Activated T-helper 1 cell treated with anti-CD3 and anti-CD28 coated beads, Interleukin-2, amount 50 U/mL, for 16 hours (primary cell): ENCODE measurements at places on chromosomes 1 and 21.

- DNase-seq = no peak
These were observed 16.4 kb upstream of the F13B start for GRCh38 chr1:197083474-197083873.

GRCh38 chr21:35072557-35072956 lies 23.5 kb upstream of the RUNX1 start:
- DNase-seq = no peak

DNA sequence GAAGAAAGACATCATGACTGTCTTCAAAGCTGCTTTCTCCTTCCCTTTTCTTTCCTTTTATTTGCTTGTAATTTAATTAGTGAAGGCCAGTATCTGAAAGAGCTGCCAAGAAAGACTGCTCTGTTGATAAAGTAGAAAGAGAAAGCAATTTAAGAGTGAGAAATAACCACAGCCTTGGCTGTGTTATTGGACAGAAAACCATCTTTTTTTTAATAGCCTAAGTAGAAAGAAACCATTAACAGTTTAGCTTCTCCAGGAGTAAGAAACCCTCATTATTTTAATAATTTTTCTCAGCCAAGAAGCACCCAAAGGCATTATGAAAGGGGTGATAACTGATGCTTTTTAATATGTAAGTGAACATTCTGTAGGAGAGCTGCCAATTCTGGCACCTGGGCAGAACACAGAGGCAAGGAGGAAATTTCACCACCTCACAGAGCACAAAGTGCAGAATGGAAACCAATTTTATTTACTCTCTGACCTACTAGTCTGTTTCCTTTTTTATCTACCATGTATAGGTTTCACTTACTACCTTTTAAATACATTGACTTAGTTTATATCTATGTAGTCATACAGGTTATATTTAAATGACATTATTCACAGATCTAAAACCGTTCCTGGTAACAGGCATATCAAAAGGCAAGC lies 703.2 kb downstream of the MRPL39 start:
- DNase-seq = no peak

GRCh38 chr1:183303901-183304300 lies 114.3 kb downstream of the NMNAT2 start:
- DNase-seq = no peak

DNA sequence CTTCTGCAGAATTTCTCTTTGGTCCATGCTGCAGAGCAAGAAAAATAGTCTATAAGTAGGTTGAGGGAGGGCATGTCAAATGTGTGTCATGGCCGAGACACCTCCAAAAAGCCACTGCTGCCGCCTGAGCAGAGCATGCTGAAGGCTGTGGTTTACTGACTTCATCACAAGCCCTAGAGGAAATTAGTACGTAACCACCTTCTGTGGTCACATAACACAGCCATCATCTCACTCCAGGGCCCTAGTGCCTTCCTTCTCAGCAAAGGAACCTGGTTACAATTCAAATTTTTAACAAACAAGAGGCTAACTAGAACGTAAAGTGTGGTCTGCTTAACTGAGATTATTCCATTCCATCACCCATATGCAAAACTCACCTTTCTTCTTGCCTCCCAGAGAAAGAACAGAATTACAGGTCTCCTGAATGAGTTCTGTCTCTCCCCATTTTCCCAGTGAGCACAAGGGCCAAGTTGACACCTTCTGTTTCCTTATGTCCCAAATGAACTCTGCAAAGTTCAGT lies at the start of gene PTPN22:
PTPN22 (minus strand) TSS at position 116 of the 517 bp plus-strand sequence.
- DNase-seq = peak; percentile 39

DNA sequence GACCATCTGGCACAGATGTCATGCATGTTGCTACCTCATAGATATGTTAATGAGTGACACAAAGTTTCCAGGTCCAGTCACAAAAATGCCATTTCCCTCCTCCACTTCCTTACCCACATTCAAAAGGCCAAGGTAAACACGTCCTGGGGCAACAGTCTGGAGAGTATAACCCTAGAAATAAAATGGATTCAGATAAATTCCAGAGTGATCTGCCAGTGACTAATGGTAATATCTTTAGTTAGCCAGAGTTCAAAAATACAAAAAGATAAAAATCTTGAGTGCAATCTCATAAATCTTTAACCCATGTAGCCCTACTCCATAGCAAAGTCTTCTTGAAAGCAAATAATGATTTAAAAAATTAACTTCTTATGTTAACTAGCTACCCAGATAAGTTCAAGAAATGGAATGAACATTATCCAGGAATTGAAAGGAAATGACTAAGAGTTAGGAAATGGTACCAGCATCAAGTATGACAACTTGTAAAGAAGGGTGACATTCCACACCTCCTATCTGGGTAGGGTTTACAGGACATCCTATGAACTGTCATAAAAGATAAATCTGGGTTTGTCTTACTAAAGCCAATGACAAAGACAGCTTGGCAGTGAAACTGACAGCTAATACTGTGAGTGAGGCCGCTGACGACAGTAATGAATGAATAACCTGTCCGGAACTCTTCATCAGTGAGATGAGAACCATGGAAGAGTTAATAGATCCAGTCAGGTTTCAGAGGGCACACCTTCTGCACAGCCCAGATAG lies 18.1 kb downstream of the RGS2 start:
- DNase-seq = no peak

DNA sequence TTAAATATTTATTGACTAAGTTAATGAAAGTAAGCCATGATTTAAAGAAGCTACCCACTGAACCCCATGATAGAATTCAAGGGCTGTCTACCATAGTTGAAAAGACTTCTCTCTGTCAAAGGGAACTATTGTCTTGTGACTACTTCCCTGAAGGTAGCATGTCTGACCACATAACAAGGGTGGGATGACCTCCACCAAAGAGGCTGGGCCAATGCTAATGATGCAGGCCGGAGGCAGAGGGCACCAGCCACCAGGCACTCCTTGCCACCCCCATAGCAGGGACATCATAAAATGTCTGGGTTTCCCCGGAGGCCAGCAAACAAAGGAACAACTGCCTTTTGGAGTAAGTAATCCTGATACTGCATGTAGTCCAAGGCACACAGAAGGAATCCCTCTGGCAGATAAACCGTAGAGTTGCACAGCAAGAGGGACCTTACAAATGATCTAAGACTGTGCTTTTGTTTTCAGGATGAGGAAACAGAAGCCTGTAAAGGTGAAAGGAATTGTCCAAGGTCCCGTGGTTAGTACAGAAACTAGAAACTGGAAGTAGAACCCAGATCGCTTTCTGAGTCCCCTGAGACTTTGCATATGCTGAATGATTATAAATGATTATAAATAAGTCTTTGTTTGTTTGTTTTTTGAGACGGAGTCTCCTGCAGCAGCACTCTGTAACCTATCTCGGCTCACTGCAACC lies 33.5 kb upstream of the ITPKB start:
- no peak for DNase-seq

DNA sequence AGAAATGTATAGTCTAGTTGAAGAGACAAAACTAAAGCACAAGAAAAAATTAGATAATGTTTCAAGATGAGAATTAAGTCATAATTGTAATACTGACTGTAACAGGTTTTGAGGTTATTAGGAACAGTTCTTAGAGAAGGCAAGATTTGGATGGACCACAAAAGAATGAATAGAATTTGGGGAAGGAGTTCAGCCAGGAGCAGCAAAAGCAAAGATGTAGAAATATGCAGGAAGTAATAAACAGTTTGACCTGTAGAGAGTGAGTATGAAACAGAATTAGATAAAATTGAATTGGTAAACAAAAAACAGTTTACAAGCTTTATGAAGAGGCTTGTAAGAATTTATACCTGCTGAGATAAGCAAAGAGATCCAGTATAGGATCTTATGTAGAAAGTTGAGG lies 16.3 kb downstream of the VPS45 start:
- no peak for DNase-seq
